ENCODE measurements at places on chromosomes 5 and 9.

GRCh38 chr5:68661237-68661636, 432.6 kb upstream of the SLC30A5 start:
- no peak for DNase-seq

GRCh38 chr5:153702265-153702664, 211.8 kb downstream of the GRIA1 start:
- no peak for DNase-seq

GRCh38 chr9:89008744-89009545, 17.7 kb downstream of the S1PR3 start:
- DNase-seq = no peak

DNA sequence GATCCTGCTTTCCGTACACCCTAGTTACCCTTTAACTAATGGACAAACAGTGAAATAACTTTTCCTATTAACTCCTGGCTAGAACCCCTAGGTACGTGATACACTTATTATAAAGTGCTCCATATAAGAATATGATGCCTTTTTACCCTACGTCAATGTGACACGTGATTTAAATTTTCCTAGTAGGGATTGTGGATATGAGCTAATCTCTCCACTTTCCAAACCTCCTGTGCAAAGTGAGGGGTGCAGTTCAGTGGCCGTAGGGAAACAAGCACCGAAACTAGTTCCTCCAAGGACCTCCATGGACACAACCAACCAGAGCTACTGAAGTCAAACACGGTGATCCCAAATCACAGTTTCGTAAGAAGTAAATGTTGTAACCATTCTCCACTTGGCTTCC, 19.3 kb downstream of the NFIB start:
- no peak for DNase-seq

- DNase-seq = no peak
These were observed 485.8 kb downstream of the SEMA5A start for GRCh38 chr5:9059920-9060691.

DNA sequence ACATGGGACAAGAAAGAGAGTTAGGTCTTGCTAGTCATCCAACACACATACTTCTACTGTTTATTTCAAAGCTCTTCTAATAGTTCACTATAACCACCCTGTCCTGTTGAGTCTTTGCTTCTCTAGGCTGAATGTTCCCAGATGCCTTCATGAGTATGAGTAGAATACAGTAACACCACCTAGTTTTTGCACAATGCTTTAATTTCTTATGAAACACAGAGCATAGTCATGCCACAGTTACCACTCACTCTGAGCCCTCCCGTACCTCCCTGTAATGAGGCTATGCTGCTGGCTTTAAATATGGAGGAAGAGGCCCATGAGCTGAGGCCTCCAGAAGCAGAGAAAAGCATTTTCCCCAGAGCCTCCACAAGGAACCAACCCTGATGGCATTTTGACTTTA, 75.0 kb upstream of the SLC1A3 start:
- DNase-seq = no peak

DNA sequence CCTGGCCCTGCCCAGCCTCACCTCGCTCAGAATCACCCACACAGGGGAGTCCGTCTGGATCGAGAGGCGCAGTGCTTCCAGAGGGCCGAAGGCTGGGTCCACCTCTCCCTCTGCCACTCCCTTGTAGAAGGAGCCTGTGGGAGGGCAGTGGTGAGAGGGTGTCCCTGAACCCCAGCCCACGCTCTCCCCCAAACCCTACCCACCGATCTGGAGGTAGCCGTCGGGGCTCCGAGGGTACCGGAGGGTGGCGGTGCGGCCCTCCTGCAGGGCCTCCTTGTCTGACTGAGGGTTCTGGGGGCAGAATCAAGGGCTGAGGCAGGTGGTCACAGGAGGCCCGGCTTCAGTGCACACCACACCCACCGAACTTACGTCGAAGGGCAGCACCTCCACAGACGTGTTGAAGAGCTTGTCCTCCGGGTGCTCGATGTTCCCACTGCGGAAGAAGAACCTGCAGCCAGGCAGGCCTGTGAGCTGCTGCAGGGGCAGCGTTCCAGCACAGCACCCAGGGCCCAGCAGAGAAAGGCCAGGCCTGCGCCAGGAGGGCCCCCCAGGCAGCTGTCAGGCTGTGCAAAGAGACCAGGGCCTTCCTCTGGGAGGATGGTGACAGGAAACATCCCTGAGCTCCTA, 4.5 kb downstream of the LTC4S start:
- no peak for DNase-seq

DNA sequence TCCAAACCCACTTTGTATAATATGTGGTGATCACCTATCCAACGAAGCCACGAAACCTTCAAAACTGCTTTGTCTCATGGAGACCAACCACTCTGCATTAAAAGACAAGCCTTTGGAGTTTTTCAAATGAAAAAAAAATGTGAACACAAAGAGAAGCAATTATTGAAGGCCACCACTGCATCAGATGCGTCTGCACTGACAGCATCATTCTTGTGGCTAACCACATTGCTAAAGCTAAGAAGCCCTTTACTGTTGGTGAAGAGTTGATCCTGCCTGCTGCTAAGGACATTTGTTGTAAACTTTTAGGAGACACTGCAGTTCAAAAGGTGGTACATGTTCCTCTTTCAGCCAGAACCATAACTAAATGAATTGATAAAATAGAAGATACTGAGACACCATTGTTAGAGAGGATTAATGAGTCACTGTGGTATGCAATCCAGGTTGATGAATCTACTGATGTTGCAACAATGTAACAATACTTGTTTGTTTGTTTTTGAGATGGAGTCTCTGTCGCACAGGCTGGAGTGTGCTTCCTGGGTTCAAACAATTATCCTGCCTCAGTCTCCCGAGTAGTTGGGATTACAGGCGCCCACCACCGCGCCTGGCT, 45.4 kb downstream of the TAF11L14 start:
- no peak for DNase-seq

DNA sequence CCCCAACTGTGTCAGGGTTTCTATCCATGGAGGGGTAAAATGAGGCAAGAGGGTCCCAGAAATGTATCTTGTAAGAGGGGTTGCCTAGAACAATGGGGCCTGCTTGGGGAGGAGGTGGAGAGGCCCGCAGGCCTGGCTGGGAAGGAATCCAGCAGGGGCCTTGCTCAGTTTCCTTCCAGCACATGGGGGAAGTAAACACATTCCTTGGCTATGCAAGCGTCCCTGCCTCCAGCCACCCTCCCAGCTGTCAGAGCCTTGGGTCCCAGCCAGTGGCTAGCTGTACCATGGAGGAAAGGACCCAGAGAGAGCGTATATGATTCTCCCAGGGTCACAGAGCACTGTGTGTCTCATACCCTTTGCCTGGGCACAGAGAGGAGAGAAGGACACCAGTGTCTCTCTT, 71.1 kb upstream of the IL17B start:
- no peak for DNase-seq
